AG09319 (cell line): ENCODE measurements at places on chromosomes 11 and 22.

GRCh38 chr11:121555121-121555520 is 102.4 kb upstream of the SORL1-AS1 start:
- DNase-seq = no peak

- no peak for DNase-seq
Observed at GRCh38 chr11:116605543-116606459, 167.0 kb downstream of the BUD13 start.

DNA sequence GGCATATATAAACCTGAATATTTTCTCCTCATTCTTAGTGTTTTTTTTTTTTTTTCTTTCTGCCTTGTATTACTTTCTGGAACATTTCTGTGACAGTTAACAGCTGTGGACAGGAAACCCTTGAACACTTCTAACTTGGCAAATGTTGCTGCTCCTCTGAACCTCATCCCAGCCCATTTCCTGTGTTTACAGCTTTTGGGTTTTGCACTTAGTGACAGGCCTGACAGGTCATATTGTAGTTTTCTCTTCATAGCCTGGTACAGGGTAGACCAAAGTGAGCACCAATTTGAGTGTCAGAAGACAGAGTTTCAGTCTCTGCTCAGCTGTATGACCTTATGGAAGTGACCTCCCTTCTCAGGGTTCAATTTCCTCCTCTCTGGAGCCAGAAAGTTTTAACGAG is 91.6 kb downstream of the STIM1 start:
- no peak for DNase-seq

DNA sequence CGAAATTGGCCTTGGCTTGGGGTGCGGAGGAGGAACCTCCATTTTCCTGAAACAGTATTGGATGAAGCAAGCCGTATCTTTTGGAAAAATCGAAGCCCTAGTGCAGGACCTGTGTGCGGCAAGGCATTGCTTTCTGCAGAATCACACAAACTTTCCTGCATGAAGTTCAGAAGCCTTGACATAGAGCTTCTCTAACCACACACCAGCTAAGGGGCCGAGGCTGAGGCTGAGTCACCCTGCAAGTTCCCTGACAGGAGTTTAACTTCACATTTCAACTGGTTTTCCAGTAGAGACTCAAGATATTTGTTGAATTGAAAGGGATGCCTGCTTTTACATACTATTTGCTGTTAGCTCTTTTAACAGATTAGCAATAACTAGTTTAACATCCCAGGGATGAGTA is 67.8 kb downstream of the TCF20 start:
- no peak for DNase-seq

GRCh38 chr11:108319541-108320145 is 96.8 kb downstream of the ATM start:
- no peak for DNase-seq

DNA sequence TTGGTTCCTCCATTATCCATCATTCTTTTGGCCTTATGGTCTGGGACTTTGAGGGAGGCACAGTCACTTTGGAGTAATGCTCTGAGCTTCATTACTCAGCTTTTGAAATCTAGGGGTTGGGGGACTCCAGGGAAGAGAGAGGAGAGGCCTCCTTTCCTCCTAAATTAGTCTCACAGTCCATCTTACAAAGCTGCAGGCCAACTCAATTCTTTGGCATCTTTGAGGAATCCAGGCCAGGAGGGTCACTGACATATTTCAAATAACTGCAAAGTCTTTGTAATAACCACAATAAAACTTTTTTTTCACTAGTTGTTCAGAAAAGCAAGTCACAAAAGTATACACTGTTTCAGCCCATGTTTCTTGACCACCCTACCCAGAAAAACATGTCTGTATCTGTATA is 73.3 kb upstream of the FAR1 start:
- DNase-seq = no peak

GRCh38 chr11:16902182-16902581 is 112.0 kb downstream of the PLEKHA7 start:
- DNase-seq = no peak

- no peak for DNase-seq
Observed at GRCh38 chr22:16922076-16922475, 85.9 kb downstream of the GAB4 start.

GRCh38 chr22:37235897-37236607 is 8.0 kb downstream of the RAC2 start:
- DNase-seq = no peak

DNA sequence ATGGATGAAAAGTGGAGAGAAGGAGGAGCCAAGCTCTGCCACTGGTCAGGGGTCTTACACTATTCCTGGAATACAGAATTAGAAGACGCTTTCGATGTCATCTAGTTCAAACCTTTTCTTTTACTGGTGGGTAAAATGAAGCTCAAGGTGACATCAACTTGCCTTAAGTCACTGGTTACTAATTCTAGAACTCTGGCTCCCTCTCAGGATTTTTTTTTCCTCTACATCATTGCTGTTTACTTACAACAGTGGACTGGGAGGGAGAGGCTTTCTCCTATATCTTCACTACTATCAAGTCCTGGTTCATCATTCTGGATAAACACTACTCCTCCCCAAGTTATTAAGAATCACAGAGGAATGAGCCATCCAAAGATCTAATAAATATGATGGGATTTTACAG is 82.9 kb downstream of the ETS1 start:
- DNase-seq = no peak
